Mucosa of gallbladder (tissue), 1 donor: ENCODE measurements at places on chromosomes 3 and 15. TPM values are rescaled to one million over a fixed set of nuclear protein-coding genes. Genes with fewer than 3 reads are reported as not detected.

MYZAP gene
- total RNA-seq = 8.2 TPM

GP5 gene
- total RNA-seq = 0.17 TPM

IGSF10 gene
- total RNA-seq = 13.6 TPM

TMEM212 gene
- total RNA-seq = not detected

ZNF660 gene
- total RNA-seq = 5.6 TPM

AGBL1 gene
- total RNA-seq = not detected

TMEM87A gene
- 46.2 TPM for total RNA-seq

KLHL6 gene
- total RNA-seq = 3.7 TPM

PLA2G4E gene
- total RNA-seq = 0.09 TPM

CA12 gene
- total RNA-seq = 20.5 TPM

DPPA4 gene
- 0.86 TPM for total RNA-seq

CADPS gene
- total RNA-seq = 37.2 TPM

DET1 gene
- 7.4 TPM for total RNA-seq
